ENCODE measurements at places on chromosomes 7 and 10.

DNA sequence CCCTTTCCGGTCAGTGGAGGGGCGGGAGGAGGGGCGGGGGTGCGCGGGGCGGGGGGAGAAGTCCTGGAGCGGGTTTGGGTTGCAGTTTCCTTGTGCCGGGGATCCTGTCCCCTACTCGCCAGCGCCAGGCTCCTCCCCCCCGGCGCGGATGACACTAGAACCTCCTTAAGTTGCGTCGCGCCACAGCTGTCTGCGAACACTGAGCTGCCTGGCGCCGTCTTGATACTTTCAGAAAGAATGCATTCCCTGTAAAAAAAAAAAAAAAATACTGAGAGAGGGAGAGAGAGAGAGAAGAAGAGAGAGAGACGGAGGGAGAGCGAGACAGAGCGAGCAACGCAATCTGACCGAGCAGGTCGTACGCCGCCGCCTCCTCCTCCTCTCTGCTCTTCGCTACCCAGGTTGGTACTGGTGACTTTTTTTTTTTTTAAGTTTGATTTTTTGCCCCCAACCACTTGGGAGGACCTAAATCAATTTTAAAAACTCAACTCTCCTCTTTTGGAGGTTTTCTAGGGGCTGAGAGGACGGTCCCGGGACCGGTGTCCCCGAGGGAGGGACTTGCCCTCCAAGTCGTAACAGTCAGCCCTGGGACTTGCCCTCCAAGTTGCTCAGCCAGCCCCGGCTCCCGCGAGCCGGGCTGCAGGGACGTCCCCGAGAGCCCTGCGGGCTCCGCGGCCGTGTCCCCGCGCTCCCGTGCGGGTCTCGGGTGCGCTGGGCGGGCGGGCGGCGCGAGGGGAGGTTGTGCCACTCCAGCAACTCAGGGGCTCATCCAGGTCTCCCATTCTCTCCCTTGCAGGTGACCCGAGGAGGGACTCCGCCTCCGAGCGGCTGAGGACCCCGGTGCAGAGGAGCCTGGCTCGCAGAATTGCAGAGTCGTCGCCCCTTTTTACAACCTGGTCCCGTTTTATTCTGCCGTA is at the start of gene GATA3:
GATA3 (plus strand) TSS at position 195 of the 914 bp plus-strand sequence. CDS start 968 bp downstream, outside the sequence.
- DNase-seq: no peak

DNA sequence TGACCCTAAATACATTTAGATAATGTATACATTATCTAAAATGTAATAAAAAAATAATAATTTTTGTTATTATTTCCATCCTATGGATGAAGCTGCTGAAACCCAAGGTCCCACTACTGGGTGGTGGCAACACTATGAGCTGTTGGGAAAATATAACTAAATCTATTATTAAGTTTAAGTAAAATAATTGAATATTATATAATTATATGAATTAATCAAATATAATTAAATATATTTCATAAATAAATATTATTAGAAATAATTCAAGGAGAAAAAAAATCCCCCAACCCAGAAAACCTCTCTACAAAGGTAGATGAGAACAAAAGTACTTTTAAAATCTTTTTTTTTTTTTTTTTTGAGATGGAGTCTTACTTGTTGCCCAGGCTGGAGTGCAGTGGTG is 7.9 kb downstream of the PRSS58 start:
- DNase-seq: no peak

DNA sequence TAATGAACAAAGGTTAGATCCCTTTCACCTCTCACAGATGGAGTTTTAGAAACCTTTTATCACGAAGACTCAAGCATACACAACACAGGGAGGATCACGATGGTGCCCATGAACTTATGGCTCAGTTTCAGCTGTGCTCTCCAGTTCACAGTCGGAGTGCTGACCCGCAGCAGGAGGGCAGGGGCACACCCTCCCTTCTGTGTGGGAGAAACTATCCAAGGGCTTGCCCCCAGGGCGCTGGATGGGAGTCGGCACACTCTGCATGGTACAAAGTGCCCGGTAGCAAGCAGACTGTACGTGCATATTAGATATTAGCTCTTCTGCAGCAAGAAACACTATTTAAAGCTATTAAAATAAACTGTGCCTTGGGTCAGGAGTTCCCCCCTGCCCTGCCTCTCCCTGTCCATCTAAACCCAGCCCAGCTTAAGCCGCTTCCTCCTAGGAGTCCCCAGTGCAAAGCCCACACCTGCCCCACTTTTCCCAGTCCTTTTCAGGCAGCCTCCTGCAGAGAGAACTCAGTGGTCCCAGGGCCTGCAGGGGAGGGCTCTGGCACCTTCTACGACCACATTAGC is 76.5 kb downstream of the CHST15 start:
- no peak for DNase-seq

DNA sequence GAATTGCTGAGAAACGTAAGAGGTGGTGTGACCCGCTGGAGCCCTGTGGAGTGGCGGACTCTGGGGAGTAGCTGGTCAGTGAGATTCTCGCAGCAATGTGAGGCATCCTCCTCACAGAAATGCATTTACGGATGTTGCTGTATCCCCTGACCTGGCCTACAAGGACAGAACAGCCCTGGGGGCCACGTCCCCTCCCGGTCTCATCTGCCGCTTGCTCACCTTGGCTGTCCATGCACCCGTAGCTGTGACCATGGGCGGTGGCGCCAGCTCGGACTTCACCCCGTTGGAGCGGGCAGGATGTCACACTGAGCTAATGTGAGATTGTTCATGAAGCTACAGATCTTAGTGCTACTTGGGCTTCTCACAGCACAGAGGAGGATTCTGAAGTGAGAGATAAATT is 193.8 kb downstream of the EBF3 start:
- DNase-seq: peak; percentile 17

- no peak for DNase-seq
Observed at GRCh38 chr7:44325811-44326241, 432 bp upstream of the CAMK2B start.

DNA sequence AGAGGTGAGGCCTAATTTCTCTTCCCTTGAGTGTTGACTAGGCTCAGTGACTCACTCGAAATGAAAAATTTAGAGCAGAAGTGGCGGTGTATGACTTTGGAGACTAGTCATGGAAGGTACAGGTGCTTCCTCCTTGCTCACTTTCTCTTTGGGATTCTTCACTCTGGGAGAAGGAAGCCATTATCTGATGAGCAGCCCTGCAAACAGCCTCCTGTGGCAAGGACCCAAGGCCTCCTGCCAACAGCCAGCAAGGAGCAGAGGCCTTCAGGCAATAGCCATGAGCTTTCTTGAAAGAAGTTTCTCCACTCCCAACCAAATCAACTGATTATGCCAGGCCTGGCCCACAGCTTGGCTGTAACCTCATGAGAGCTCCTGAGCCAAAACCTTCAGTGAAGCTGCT is 369.6 kb upstream of the VWC2 start:
- no peak for DNase-seq

DNA sequence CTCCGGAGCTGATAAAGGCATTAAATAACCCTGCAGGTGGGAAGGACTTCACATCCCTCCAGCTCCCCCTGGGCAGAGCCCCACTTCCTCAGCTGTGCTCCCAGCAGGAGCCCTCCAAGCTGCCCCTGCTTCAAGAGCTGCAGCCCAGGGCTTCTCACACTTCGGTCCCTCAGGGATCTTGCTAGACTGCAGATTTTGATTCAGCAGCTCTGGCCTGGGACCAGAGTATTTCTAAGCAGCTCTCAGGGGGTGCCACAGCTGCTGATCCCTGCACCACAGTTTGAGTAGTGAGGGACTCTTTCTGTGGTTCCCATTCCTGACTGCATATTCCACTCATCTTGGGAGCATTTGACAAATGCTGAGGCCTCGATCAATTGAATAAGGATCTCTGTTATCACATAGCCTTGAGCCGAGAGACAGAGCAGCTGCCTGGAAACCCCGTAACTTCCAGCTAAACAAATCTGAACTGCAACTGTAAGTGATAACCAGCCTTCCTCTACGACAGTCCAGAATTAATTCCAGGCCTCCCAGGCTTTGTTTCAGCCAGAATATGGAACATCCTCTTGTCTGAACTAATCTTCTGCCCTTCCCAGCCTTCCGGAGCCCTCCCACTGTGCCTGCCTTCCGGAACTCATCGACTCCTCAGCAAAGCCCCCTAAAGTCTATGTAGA is 161.4 kb downstream of the CCDC3 start:
- DNase-seq: no peak

- DNase-seq: no peak
Observed at GRCh38 chr10:127276794-127277462, 80.5 kb upstream of the INSYN2A start.

- no peak for DNase-seq
Observed at GRCh38 chr7:126185959-126186580, 1066.7 kb downstream of the GRM8 start.

- no peak for DNase-seq
Observed at GRCh38 chr10:106182542-106182941, 982.0 kb downstream of the SORCS1 start.

GRCh38 chr10:125538947-125539731 is 143.8 kb downstream of the TEX36 start:
- peak; percentile 73 for DNase-seq

DNA sequence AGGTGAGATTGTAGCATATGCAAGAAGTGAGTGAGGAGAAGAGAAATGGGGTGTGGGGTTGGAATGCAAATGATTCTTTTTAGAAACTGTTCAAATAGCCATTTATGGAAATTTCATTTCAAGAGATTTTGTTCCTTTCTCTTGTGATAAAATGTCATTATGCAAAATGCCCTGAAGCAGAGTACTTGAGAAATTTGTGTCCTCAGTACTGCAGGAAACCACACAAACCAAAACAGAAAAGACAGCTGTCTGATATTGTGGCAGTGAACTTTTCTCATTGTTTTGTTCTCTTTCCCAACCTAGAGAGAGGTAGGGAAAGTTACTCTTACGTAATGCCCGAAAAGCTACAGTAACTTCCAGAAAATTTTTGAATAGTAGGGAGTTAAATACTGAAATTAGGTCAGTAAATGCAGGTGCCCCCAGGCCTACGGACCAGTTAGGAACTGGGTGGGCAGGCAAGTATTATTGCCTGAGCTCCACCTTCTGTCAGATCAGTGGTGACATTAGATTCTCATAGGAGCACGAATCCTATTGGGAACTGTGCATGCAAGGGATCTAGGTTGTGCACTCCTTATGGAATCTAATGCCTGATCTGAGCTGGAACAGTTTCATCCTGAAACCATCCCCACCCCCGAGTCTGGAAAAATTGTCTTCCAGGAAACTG is 34.0 kb downstream of the DLD start:
- DNase-seq: no peak

DNA sequence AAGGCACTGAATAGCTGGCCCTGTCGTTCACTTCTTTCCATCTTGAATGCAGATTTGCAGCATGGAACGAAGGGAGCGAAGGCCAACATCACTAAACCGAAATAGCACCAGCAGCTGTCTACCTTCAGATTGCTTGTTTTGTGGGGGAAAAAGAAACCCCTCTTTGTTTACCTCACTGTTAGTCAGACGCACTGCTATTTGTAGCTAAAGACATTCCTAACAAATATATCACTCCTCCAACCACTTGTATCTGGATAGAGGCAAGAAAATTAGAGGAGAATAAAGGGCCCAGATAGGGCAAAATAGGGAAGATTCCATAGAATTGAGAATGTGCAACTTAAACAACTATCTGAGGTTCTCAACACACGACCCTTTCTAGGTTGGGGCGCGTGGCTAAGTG is 26.5 kb downstream of the ANK3 start:
- DNase-seq: no peak

DNA sequence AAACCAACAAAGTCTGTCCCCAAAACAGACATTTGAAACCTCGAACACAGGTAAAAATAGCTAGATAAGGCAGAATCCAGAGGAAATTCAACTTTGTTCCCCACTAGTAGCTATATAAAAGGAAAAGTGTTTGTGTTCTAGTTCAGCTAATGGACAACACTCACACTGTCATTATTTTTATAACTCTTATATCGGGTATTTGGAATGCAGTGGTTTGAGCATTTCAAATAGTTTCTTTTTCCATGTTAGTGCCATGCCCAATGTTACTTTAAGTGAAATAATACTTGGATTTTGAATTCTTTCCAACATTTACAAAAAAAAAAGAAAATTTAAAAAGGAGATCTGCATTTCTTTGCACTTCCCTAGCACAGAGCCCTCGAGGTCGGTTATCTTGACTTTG is 213.6 kb downstream of the DOCK4 start:
- no peak for DNase-seq

DNA sequence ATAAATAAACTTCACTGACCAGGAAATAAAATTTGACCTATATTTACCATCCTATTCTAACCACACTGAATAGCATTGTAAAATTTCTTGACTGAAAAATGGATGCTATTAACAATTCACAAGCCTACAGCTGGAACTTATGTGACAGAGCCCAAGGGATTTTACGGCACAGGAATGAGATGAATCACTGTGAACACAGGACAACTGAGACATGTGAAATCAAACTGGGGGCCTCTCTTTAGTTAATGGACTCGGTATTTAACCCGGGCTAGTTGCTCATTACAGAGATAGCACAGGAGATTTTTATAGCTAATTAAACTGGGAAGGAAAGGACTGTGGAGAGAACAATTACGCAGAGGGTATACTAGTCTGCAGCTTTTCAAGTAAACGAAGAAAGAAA is 100.6 kb downstream of the MICU1 start:
- no peak for DNase-seq

DNA sequence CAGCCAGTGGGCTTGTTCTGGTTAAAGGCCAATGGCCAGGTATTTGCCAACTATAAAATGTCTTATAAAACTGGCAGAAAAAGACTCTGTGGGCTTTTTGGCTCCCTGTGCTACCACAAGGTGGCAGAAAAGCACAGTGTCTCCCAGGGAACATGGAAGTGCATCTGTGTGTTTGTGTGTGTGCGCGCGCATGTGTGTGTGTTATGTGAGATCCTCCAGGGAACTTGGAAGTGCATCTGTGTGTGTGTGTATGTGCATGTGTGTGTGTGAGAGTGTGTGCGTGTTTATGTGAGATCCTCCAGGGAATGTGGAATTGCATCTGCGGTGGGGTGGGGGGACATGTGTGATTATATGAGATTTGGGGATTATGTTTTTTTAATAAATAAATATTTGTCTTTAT is 30.2 kb upstream of the ABI1 start:
- DNase-seq: no peak

GRCh38 chr10:14020037-14020664 is 310.6 kb downstream of the FRMD4A start:
- DNase-seq: no peak

- DNase-seq: no peak
Observed at GRCh38 chr10:98039690-98040381, 9.4 kb upstream of the CRTAC1 start.

DNA sequence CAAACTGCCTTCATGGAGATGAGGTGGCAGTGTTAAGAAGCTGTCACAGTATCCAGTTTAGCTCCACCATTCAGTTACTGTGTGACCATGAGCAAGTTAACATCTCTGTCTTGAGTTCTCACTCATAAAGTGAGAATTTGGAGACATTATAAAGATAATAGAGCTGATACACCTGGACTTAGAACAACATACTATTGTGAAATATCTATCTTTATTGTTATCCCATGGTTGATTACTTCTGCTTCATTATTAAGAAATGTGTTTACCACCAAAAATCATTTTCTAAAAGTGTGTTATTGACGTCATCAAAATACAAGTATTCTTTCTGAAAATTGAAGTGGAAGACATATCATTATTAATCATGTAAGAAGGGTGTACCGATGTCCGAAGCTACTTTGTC is 166.9 kb downstream of the SEMA3A start:
- no peak for DNase-seq

All from sigmoid colon (tissue), 7 donors.